ENCODE measurements at places on chromosomes 12 and 14.
A peak's percentile ranks its signal among the peaks of the same experiment; 100 is the strongest.

DNA sequence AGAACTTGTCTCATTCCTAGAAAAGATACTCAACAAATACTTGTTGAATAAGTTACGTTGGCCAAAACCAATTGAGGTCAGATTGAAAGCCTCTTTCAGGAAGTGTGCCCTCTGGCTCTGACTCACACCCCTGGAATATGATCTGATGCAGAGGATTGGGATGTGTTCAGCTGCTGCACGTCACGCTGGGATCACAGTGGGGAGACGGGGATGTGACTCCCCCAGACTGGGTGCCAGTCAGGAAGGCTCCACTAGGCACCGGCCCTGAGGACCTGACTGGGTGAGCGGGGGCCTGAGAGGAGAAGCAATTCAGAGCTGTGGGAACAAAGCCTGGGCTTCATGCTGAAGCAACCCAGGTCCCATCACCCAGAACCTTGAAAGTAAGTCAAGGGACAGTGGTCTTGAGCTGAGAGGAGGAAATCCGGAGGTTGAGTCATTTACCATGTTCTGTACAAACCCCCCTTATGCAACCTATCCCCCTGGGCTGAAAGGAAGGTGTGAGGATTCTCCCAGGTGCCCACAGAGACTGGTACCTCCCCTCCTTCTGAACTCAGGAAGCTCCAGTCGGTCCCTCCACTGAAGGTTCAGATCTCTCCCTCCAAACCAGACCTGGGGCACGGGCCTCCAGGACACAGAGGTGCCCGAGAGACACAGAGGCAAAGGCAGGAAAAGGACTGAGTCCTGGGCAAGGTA lies 3.9 kb downstream of the CEBPE start:
- no peak for DNase-seq

- peak; percentile 38 for DNase-seq
These were observed 19.6 kb downstream of the POMT2 start for GRCh38 chr14:77301103-77301502.

GRCh38 chr12:124361996-124362395 lies 67.1 kb downstream of the RFLNA start:
- DNase-seq, result no peak

DNA sequence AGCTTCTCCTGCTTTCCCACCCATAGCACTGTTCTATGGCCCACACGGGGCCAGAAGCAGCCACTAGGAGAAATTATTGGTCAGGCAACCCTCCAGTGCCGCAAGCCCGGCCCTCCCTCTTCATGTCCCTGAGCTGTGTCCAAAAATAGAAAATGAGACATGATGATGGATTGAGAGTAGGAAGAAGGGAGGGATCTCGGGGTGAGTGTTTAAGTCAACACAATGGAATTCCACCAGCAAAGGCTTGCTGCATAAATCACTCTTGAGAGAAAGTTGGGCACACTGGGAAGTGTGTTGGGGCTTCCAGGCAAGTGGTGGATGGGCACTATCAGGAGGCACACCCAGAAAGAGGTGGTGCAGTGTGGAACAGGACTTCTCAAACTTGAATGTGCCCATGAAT lies 94.2 kb downstream of the LLPH start:
- no peak for DNase-seq

Measured in activated CD4-positive, CD25-positive, alpha-beta regulatory T cell (primary cell).